ENCODE measurements at places on chromosomes 2 and 18. TPM values are rescaled to one million over a fixed set of nuclear protein-coding genes. Genes with fewer than 3 reads are reported as not detected.

DNA sequence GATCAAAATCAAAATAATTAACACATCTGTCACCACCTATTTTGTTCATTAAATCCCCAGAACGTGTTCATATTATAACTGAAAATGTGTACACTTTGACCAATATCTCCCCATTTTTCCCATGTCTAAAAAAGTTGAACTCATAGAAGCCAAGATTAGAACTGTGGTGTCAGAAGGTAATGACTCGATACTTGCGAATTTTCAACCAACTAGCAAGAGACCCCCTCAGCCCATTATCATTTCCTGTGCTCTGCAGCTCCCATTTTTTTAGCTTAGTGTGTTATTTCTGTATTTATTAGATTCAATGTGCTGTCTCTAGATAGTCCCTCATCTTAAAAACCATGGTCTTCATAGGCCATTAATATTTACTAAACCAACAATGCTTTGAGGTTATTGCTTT lies 248.7 kb upstream of the PIK3C3 start:
- DNase-seq, result no peak

DNA sequence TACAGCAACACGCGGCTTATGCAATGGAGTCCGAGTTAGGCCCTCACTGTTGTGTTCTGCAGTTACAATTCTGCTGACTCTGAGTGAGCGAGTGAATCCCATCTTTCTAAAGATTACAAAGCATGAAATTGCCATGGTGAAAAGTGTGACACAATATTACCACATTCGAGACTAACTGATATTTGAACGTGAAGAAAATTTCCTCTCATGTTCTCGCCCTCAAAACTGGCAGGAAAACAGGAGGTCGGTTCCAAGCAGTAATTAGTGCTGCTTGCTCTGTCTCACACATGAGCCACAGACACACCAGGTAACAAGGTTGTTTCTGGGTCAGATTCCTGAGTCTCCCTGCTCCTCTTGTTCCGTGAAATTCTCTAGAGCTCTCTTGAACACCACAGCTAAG lies 93.7 kb upstream of the RIOK3 start:
- DNase-seq, result no peak

DNA sequence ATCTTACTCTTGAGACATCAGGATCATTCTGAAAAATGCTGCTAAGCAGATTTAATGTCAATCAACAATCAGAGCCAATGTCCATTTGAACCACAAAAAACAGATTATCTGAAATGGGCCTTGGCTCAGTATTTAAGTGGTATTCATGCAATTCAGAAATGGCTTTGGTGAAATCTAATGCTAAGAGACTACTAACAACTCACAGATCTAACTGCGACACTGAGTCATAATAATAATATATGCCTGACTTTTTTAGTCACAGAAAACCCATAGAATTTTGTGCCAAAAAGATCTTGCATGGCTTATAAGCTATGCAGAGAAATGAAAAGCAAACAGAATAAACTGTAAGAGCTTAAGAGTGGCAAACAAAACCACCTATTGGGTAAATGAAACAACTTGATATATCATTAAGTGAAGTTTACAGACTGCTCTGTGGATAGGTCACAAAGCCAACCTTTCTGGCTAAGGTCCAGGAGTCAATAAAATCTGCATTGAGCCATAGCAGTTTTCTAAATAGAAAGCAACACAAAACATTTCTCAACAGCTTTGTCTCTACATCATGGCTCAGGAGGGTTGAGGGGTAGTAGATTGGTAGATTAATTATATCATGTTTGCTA lies 234.3 kb downstream of the LRATD1 start:
- DNase-seq, result no peak

DNA sequence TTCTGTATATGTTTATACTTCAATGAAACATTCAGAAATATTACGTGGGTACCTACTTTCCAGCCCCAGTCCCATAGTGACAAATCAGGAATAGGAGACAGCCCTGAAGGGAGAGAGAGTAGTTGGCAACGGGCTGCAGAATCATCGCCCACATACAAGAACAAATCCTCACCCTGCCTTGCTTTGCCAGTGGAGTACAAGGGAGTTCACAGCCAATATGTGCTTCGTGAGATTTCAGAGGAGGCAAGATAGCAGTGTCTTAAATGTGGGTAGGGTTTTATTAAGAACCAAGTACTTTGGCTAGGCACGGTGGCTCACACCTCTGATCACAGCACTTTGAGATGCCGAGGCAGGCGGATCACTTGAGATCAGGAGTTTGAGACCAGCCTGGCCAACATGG lies 40.3 kb upstream of the PKDCC start:
- DNase-seq, result no peak

- no peak for DNase-seq
Measured at GRCh38 chr2:201183365-201183727, 405 bp downstream of the CASP10 start.

GRCh38 chr18:52435301-52435700 lies 95.3 kb downstream of the DCC start:
- no peak for DNase-seq

DNA sequence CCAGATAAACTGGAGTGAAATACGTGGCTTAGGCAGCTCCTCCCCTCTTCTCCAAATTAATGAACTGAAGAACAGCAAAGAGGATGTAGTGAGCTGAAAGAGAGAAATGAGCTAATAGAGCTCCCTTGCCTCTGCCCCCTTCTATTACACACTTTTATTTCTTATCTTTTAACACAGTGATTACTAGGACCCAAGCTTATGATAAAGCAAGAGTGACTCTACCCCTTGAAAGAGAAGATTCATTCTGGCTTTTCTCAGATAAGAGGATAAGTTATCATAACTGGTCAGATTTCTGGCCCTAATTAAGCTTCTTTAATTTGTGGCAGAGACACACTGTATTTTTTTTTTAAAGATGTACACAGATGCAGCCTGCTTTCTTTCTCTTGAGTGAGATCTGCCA lies 102.2 kb downstream of the MSTN start:
- no peak for DNase-seq

DNA sequence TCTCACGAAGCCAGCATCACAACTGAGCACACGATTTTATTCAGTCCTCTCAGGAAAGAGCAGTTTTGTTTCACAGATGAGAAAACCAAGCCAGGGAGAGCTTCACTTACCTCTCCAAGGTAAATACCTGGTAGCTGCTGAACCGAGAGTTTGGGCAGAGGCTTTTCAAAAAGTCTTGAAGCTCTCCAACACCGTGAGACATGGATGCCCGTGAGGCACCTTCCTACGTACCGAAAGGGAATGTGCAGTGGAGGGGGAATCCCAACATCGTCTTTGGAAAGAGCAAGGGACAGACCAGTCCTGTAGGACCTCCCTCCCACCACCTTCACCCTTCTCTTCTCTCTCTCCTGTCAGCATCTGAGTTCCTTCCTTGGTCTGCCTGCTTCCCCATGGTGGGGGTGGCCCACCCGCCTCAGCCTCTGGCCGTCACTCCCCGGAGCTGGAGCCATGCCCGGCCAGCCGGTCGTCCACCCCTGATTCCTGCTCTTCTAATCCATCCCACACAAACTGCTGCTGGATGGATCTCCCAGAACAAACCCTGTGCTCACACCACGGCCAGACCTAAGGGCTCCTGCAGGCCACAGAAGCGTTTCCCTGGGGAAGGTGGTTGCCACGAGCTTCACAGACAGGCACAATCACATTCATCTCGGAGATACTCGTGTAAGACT lies 97.3 kb upstream of the SNTG2 start:
- DNase-seq, result no peak

DNA sequence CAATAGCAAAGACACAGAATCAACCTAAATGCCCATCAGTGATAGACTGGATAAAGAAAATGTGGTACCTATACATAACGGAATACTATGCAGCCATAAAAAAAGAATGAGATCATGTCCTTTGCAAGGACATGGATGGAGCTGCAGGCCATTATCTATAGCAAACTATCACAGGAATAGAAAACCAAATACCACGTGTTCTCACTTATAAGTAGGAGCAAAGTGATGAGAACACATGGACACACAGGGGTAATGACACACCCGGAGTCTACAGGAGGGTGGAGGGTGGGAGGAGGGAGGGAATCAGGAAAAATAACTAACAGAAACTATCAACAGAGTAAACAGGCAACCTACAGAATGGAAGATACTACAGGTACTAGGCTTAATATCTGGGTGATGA lies 46.6 kb upstream of the MAL start:
- DNase-seq, result no peak

DNA sequence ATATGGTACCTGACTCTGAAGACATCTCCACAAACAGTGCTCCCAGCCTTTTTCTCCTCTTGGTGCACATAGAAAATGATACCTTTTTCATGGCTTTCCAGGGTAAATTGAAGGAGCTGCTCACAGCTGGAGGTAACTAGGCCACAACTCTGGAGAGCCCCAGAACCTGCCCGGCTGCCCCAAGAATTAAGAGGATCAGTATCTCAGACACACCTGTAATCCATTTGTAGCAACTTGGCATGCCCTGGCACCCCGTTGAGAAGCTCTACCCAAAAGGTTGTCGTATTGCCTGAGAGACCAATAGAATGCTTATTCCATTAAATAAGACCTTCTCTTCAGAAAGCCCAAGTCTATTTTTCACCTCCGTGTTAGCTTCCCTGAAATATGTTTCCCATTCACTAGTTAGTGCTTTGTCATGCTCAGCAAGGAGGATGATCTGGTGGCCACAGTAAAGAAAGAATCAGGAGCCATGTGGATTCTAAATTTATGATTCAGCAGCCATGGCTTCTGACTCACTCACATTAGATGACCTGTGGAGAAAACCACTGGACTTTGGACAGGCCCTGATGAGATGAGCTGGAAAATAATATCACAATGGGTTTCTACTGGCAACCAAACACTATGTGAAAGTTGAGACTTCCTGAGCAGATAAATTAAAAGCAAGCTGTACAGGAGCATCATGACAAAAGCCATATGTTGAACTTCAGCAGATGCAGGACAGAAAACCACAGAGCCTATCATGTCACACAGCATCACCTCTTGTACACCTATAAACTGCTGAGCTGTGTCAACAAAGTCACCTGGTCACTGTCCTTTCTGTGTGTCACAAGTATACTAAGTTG lies 253.3 kb upstream of the OSR1 start:
- DNase-seq, result no peak

DNA sequence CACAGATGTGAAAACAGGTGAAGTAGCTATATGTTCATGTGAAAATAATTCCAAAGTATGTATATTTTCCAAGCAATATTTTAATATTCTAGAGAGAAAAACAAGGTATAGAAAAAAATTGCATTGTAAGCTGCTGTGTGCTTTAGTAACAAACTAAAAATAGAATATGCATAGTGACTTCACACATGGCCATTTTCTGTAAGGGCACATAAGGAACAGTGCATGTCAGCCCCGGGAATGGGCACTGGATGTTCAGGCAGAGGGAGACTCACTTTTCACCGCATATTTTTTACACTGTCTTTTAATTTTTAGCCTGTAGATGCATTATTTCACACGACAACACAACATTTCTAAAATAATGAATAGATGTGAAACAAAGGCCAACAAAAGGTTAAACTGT lies 46.0 kb downstream of the CMPK2 start:
- no peak for DNase-seq

DNA sequence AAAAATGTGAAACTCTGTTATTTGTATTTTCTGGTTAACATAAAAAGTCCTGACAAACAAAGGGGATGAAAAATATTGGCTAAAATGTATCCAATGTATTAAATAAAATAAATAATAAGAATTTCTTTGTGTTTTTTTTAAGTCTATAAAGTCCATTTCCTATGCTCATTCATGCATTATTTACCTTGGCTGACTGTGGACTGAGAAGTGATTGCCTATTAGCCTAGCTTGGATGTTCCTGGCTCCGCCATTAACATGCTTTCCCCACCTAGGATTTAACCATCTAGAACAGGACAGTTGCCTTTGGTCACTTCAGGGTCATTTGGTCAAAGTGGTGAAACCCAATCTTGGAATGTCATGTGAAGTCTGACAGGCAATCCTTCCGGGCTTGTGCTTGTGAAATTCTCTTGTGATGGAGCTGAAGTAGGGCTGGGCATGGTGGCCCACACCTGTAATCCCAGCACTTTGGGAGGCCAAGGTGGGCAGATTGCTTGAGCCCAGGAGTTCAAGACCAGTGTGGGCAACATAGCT lies 60.4 kb upstream of the TANC1 start:
- no peak for DNase-seq

DNA sequence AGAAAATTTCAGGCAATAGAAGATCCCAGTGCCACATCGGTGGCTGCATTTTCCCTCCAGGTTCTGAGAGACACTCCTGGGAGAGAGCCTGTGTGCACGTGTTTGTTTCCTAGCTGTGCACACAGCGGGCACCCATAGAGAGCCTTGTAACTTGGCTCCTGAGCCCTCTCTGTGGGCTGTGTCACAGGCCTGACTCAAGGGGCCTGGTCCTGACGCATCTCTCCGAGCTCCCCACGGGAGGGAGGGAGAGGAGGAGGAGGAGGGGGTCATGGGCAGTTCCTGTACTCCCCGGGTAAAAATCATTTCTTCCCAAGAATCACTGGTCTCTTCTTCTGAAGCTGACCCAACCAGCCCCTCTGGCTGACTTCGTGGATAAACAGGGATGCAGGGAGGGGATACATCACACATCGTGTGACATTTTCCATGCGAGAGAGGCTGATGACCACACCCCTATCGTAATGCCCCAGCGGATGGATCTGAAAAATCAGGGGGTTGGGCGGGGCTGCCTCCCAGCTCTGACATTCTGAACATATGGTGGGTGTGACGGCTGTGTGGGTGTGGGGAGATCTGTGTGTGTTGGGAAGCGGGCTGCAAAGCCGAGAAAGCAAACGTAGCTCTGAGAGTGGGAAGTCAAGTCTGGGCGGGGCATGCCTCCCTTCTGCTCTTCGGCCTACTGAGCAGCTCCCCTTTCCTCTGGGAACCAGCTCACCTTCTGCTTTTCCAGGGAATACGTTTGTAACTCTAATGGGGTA lies 308.3 kb upstream of the HS6ST1 start:
- DNase-seq, result no peak

DNA sequence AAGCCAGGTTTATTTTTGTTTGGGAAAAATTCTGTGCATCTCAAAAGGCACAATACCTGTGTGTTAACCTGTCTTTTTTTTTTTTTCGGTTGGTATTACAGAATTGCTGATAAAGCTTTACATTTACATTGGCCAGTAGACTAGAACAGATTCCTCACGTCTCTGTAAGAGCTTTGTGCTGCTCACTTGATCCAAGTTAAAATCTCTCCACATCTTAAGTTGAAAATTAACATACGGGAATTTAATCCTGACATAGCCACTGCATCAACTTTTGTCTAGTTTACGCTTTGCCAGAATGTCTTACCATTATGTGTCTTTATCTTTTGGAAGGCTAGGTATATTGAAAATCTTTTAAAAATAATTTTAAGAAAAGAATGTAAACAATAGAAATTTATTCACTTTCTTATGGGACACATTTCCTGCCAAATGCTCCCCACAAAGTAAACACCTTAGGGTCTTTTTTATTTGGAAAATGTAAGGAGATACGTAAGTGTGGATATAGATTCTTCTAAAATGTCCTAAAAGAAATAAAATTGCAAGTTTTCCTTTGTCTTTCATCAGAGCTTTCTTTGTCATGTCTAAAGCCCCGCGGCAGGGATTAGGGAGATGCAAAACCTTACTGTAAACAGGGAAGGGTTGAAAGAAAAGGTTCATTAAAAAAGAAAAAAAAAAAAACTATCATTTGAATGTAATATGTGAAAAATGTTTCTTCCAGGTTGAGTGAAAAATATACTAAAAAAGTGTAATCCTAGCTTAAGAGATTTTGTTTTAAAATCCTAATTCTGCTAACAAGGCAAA lies 912.8 kb downstream of the NRXN1 start:
- DNase-seq, result no peak

GRCh38 chr2:44033947-44034346 lies 38.2 kb upstream of the LRPPRC start:
- DNase-seq, result no peak

Gene SLC16A14
- total RNA-seq, result 1.6 TPM

Gene CYP27A1
- 0.49 TPM for total RNA-seq

Gene KIF5C
- 9.4 TPM for total RNA-seq

Gene CIDEA
- total RNA-seq, result not detected

Gene DPP4
- 23.4 TPM for total RNA-seq

Gene AQP12A
- not detected for total RNA-seq

Gene AQP12B
- total RNA-seq, result not detected

All from naive thymus-derived CD8-positive, alpha-beta T cell (primary cell).